Immature natural killer cell (primary cell): ENCODE measurements at places on chromosomes 7 and 10. TPM values are rescaled to one million over a fixed set of nuclear protein-coding genes. Genes with fewer than 3 reads are reported as not detected.

GRCh38 chr7:54812756-54813322 is 53.8 kb upstream of the SEC61G start:
- no peak for DNase-seq
- H3K4me1 ChIP-seq = no peaks in the 10 kb centered on the region
- H3K27ac ChIP-seq = no peak overlapping the region
- no peaks in the 10 kb centered on the region for H3K27me3 ChIP-seq
- H3K4me3 ChIP-seq = no peak overlapping the region

DNA sequence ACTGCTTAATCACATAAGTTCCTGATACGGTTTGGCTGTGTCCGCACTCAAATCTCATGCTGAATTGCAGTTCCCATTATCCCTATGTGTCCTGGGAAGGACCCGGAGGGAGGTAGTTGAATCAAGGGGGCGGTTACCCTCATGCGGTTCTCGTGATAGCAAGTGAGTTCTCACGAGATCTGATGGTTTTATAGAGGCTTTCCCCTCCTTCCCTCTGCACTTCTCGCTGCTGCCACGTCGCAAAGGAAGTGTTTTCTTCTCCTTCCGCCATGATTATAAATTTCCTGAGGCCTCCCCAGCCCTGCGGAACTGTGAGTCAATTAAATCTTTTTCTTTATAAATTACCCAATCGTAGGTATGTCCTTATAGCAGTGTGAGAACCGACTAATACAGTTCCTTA is 226.2 kb downstream of the SKAP2 start:
- H3K27me3 ChIP-seq = peaks cover 2% of the 10 kb centered on the region
- no peak for DNase-seq
- no peak overlapping the region for H3K4me3 ChIP-seq
- H3K27ac ChIP-seq = no peak overlapping the region
- no peaks in the 10 kb centered on the region for H3K36me3 ChIP-seq
- H3K4me1 ChIP-seq = peaks cover 9% of the 10 kb centered on the region

Gene PAPOLB
- 0.21 TPM for polyA plus RNA-seq

Gene BAMBI
- polyA plus RNA-seq = 0.28 TPM

DNA sequence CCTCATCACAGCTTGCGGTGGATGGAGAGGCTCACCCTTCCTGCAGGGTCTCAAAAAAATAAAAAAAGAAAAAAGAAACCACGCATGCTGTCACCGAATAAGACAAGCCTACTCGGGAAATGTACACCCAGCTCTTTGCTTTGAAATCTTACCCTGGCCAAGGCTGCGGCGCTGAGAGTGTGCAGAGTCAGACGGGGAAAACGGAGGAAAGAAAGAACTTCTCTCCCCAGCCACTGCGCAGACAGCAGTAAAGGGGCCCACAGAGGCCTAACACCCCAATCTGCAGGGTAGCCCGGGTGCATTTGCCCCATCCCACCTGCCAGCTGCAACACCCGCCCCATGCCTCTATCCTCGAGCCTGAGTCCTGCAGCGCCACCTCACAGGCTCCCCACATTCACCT is 14.8 kb downstream of the SLIT1 start:
- H3K4me1 ChIP-seq = no peaks in the 10 kb centered on the region
- H3K36me3 ChIP-seq = no peaks in the 10 kb centered on the region
- no peak for DNase-seq
- no peak overlapping the region for H3K27ac ChIP-seq
- no peaks in the 10 kb centered on the region for H3K27me3 ChIP-seq

GRCh38 chr7:47576031-47576865 is 5.7 kb downstream of the TNS3 start:
- H3K27me3 ChIP-seq = peaks cover 5% of the 10 kb centered on the region
- H3K27ac ChIP-seq = no peak overlapping the region
- no peaks in the 10 kb centered on the region for H3K4me1 ChIP-seq

Gene HHEX
- 7.3 TPM for polyA plus RNA-seq

GRCh38 chr7:40500219-40500618 is 365.4 kb downstream of the SUGCT start:
- DNase-seq = no peak
- no peaks in the 10 kb centered on the region for H3K36me3 ChIP-seq
- H3K4me3 ChIP-seq = no peak overlapping the region

Gene PON1
- polyA plus RNA-seq = not detected

GRCh38 chr10:38025283-38025682 is 14.8 kb downstream of the ZNF33A start:
- no peak overlapping the region for H3K27ac ChIP-seq
- no peak for DNase-seq
- H3K4me3 ChIP-seq = no peak overlapping the region
- H3K36me3 ChIP-seq = peaks cover 72% of the 10 kb centered on the region
- no peaks in the 10 kb centered on the region for H3K27me3 ChIP-seq

DNA sequence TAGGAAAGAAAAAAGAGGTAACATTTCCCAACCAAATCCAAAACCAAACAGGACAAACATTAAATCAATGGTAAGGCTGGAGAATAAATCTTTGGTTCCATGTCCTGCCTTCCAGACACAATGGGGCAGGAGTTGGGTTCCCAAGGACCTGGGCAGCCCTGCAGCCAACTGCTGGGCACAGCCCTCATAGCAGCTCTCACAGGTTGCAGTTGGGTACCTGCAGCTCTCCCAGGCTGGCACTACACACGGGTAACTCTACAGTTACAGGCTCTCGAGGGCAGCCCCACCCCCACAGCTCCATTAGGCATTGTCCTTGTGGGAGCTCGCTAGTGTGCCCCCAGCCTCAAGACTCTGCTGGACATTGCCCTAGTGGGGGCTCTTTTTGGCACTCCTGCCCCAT is 7.5 kb downstream of the GRB10 start:
- H3K27me3 ChIP-seq = peaks cover 9% of the 10 kb centered on the region
- H3K36me3 ChIP-seq = no peaks in the 10 kb centered on the region
- no peaks in the 10 kb centered on the region for H3K4me1 ChIP-seq
- H3K4me3 ChIP-seq = no peak overlapping the region
- H3K27ac ChIP-seq = no peak overlapping the region

DNA sequence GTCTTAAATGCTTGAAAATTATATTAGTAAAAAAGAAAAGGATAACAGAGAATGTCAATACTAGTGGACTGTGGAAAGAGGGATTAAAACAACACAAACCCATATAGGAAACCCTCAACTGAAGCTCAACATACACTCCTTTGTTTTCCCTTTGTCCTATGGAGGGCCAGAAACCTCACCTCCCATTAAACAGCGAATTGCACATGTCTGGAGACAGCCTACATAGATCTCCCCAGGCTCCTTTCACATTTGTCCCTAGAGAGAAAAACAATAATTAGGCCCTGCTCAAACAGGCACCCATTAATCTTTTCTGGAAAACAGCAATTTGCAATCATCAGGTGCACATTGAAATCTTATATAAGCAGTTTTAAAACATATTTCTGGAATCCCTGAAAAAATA is 87.6 kb upstream of the SEMA3D start:
- DNase-seq = no peak
- H3K27me3 ChIP-seq = peaks cover 4% of the 10 kb centered on the region
- H3K27ac ChIP-seq = no peak overlapping the region
- no peak overlapping the region for H3K4me3 ChIP-seq

Gene ZCCHC24
- 1.6 TPM for polyA plus RNA-seq

Gene CFAP58
- polyA plus RNA-seq = not detected

GRCh38 chr10:80664071-80664680 is 126.5 kb downstream of the SH2D4B start:
- peaks cover 4% of the 10 kb centered on the region for H3K4me1 ChIP-seq
- DNase-seq = no peak
- no peaks in the 10 kb centered on the region for H3K27me3 ChIP-seq
- H3K27ac ChIP-seq = no peak overlapping the region
- no peaks in the 10 kb centered on the region for H3K36me3 ChIP-seq

DNA sequence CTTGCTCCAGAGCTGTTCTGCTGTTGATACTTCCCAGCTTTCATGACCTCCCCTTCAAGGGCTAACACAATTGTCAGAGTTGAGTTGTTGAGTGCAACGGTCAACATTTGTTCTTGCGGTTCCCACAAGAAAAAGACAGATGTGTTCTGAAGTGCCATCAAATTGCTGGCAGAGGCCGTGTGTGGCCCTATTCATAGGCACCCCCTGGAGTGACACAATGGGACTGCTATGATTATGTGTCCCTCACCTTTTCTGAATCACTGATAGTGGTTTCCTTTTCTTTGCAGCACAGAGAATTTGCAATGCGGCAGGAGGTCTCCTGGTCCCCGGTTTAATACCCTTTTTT is 5.8 kb upstream of the IGFBP1 start:
- H3K36me3 ChIP-seq = no peaks in the 10 kb centered on the region
- no peak for DNase-seq
- no peak overlapping the region for H3K4me3 ChIP-seq
- no peaks in the 10 kb centered on the region for H3K4me1 ChIP-seq

GRCh38 chr7:150407588-150408392 is 28.7 kb downstream of the ZNF775 start:
- peaks cover 5% of the 10 kb centered on the region for H3K36me3 ChIP-seq
- no peak for DNase-seq
- peaks cover 5% of the 10 kb centered on the region for H3K27me3 ChIP-seq
- no peak overlapping the region for H3K4me3 ChIP-seq

Gene AIMP2
- 36.7 TPM for polyA plus RNA-seq

- no peaks in the 10 kb centered on the region for H3K36me3 ChIP-seq
- no peaks in the 10 kb centered on the region for H3K27me3 ChIP-seq
- no peak overlapping the region for H3K27ac ChIP-seq
- DNase-seq = no peak
Measured at GRCh38 chr10:15244635-15245197, 76.2 kb upstream of the NMT2 start.

GRCh38 chr7:158754746-158755444 is 50.3 kb upstream of the NCAPG2 start:
- no peak for DNase-seq
- no peaks in the 10 kb centered on the region for H3K27me3 ChIP-seq
- peaks cover 31% of the 10 kb centered on the region for H3K36me3 ChIP-seq
- H3K27ac ChIP-seq = no peak overlapping the region
- H3K4me3 ChIP-seq = no peak overlapping the region
- H3K4me1 ChIP-seq = no peaks in the 10 kb centered on the region

DNA sequence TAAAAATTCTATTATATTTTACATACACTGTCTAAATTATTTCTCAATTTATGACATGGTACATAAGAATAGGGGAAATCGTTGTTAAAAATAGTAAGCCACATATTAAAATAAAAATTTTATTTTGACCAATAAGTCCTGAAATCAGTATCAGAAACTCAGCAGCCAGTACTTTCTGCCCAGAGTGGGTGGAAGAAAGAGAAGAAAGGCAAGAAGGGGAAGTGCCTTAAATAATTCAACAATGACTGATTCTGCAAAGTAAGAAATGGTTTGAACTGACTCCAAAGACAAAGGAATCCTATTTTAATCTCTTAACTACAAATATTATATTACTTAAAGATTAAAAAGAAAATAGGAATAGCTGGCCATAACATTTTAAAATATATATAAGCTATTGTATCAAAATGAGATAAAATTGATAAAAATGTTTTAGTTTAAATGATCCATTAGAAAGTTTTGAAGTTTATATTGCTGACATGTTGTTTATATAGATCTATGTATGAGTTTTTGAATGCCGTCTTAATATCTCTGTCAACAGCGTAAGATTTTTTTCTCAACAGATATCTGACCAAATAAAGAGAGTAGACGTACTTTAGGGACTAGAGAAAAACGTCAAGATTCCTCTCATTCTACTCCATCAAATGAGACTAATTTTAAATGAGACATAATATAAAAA is 30.2 kb upstream of the NRCAM start:
- peaks cover 25% of the 10 kb centered on the region for H3K36me3 ChIP-seq
- H3K4me1 ChIP-seq = no peaks in the 10 kb centered on the region
- no peaks in the 10 kb centered on the region for H3K27me3 ChIP-seq
- no peak overlapping the region for H3K4me3 ChIP-seq

DNA sequence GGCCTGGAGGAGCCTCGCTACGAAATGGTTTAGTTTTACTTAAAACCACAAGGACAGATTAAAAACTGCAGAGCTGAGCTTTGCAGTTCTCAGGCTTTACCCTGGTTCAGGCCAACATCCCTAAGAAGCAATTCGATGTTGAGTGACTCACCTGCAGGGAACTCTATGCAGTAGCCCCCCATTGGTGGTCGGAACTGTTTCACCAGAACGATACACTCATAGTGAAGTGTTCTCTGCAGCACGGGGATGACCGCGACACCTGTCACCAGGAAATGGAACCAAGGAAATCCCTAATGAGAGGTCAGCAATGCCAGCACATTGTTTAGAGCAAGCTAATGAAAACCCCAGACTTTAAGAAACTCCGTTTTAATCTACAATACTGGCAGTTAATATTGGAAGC is 18.0 kb downstream of the NUDT5 start:
- peaks cover 6% of the 10 kb centered on the region for H3K36me3 ChIP-seq
- H3K27ac ChIP-seq = no peak overlapping the region
- DNase-seq = no peak
- peaks cover 14% of the 10 kb centered on the region for H3K4me1 ChIP-seq
- H3K4me3 ChIP-seq = no peak overlapping the region
- H3K27me3 ChIP-seq = no peaks in the 10 kb centered on the region

Gene STAMBPL1
- 8.4 TPM for polyA plus RNA-seq

GRCh38 chr7:77550586-77550985 is 13.5 kb downstream of the PTPN12 start:
- no peak for DNase-seq
- H3K4me3 ChIP-seq = peak overlapping the region; percentile 34
- peaks cover 88% of the 10 kb centered on the region for H3K4me1 ChIP-seq
- peak overlapping the region; percentile 91 for H3K27ac ChIP-seq
- H3K27me3 ChIP-seq = peaks cover 6% of the 10 kb centered on the region

DNA sequence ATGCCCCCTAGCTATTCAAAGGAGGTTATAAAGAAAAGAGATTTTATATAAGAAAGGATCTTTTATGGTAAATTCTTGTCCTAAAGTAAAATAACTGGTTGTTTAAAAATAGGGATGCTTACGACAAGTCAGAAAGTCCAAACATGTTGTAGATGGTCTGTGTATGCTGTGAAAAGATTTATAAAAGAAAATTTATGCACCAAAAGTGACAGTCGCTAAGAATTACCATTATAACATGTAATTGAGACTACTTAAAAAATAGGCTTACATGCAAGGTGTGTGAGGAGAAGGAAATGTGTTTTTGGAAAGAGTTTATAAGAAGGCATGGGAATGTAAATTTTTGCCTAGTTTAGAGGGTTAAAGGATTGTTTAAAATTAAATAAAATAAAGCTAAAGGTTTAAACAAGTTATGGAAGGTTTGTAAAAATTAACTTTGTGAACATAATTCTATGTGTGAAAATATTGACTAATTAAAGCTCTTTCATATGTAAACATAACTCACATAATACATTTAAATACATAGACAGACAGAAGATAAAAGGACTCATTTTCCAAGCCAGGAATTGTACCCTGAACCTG is 118.5 kb downstream of the LYZL1 start:
- no peaks in the 10 kb centered on the region for H3K36me3 ChIP-seq
- no peak overlapping the region for H3K27ac ChIP-seq
- no peaks in the 10 kb centered on the region for H3K27me3 ChIP-seq

GRCh38 chr10:84826704-84827103 is 498.3 kb downstream of the CCSER2 start:
- no peak overlapping the region for H3K4me3 ChIP-seq
- no peaks in the 10 kb centered on the region for H3K36me3 ChIP-seq
- no peak for DNase-seq
- no peak overlapping the region for H3K27ac ChIP-seq
- no peaks in the 10 kb centered on the region for H3K27me3 ChIP-seq

- H3K4me1 ChIP-seq = no peaks in the 10 kb centered on the region
- no peak overlapping the region for H3K4me3 ChIP-seq
- no peak overlapping the region for H3K27ac ChIP-seq
- H3K36me3 ChIP-seq = no peaks in the 10 kb centered on the region
- DNase-seq = no peak
Measured at GRCh38 chr7:142231716-142232115, 26.1 kb downstream of the PRSS58 start.
